ENCODE measurements at places on chromosomes 2 and 18.

DNA sequence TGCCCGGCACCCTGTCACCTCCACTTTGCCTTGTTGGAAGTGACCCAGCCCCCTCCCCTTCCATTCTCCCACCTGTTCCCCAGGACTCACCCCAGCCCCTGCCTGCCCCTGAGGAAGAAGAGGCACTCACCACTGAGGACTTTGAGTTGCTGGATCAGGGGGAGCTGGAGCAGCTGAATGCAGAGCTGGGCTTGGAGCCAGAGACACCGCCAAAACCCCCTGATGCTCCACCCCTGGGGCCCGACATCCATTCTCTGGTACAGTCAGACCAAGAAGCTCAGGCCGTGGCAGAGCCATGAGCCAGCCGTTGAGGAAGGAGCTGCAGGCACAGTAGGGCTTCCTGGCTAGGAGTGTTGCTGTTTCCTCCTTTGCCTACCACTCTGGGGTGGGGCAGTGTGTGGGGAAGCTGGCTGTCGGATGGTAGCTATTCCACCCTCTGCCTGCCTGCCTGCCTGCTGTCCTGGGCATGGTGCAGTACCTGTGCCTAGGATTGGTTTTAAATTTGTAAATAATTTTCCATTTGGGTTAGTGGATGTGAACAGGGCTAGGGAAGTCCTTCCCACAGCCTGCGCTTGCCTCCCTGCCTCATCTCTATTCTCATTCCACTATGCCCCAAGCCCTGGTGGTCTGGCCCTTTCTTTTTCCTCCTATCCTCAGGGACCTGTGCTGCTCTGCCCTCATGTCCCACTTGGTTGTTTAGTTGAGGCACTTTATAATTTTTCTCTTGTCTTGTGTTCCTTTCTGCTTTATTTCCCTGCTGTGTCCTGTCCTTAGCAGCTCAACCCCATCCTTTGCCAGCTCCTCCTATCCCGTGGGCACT, 4.5 kb downstream of the RETREG2 start:
- no peak for DNase-seq

- no peak for DNase-seq
Observed at GRCh38 chr2:11122380-11122779, 32.9 kb upstream of the SLC66A3 start.

- DNase-seq, result no peak
Observed at GRCh38 chr2:26852405-26853306, 4.7 kb downstream of the DPYSL5 start.

DNA sequence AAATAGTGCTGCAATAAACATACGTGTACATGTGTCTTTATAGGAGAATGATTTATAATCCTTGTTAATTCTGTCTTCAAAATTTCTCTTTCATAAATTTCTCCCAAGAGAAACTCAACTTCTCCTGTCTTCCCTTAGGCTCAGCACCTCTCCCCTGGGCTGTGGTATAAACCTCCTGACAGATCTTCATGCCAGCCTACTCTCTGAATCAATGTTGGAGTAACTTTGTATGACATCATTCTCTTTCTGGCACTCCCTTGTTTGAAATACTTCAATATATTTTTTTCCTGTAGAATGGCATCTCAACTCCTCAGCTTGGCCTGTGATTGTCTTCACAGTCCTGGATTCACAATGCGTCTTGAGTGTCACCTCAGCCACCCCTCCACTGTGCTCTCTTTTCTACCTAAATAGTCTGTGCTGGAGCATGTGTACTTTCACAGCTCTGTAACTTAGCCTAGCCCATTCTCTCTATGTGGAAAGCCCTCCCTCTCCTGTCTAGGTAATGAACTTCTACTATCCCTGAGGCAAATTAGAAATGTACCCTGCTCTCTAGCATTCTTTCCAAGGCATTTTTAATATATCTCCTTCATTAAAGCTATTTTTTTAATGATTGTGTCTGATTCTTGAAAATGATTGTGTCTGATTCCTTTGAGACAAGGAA, 649.9 kb upstream of the FANCL start:
- no peak for DNase-seq

- no peak for DNase-seq
Observed at GRCh38 chr2:16049406-16049805, 109.1 kb downstream of the MYCN start.

- DNase-seq, result no peak
Observed at GRCh38 chr2:7697052-7697451, 779.8 kb downstream of the RNF144A start.

- no peak for DNase-seq
Observed at GRCh38 chr2:85259879-85260278, 67.9 kb downstream of the TGOLN2 start.

GRCh38 chr2:17522303-17522702, 4.1 kb upstream of the RAD51AP2 start:
- no peak for DNase-seq

DNA sequence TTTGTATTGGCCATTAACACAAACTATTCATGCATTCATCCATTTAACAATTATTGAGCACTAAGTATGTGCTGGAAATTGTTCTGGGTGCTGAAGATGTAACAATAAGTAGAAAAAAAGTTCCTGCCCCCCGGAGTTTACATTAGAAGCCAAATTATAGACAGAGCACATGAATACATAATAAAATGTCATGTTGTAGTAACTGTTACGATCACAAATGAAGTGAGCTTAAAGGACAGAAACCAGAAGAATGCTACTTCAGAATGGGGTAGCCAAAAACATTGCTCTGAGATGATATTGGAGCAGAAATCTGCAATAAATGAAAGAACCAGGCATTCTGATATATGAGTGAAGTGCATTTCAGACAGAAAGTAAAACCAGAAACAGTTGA, 256.0 kb upstream of the SETBP1 start:
- DNase-seq, result no peak

DNA sequence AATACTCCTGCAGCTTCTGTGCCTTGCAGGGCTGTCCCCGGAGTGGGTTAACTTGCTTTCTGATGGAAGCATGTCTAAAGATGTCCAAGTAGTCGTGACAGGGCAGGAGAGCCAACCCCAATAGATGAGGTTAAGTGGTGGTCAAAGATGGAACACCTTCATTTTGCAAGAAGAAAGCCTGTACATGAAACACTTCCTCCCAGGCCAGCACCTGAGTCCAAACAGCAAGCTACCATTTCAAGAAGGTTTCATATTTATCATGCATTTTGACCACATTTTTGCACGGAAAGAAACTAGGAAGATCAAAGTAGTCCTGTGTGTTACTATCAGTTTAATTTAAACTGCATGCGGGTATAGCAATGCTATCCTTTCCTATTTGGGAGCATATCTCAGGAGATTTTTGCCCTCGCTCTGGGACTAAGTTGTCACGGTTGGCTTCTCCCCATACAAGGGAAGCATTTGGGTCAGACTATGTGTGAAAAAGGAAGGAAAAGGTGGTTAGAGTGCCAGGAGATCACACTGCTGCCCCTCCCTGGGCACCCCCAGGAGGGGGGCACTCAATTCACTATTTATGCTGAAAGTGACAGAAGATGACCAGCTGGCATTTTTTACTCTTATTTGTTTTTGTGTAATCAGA, 187.6 kb downstream of the ZNF521 start:
- no peak for DNase-seq

DNA sequence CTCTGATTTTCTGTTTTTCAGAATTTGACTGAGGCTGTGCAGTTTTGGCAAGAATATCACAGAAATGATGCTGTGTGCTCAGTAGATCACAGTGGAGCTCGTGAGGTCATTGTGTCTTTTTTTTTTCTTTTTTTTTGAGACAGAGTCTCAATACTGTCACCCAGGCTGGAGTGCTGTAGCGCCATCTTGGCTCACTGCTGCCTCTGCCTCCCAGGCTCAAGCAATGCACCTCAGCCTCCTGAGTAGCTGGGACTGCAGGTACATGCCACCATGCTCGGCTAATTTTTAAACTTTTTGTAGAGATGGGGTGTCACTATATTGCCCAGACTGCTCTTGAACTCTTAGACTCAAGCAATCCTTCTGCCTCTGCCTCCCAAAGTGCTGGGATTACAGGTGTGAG, 203.6 kb downstream of the NCKAP5 start:
- no peak for DNase-seq

- DNase-seq, result no peak
Observed at GRCh38 chr18:63236921-63237846, 82.4 kb downstream of the BCL2 start.

DNA sequence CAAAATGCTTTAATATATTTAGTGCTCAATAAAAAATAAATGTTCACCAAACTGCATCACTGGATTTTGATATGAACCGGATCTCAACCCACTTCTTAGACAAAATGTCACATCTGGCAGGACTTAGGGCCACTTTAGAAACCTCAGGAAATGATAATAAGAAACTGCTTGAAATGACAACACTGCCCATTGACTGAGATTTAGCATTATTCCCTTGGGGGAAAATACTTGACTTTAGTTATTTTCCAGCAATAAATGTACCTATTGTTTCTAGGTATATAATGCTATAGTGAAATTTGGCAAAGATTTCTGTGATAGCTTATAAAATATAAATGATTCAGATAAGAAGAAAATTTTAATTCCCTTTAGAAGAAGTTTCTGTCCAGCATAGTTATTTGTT, 195.1 kb downstream of the ICOS start:
- DNase-seq, result no peak

DNA sequence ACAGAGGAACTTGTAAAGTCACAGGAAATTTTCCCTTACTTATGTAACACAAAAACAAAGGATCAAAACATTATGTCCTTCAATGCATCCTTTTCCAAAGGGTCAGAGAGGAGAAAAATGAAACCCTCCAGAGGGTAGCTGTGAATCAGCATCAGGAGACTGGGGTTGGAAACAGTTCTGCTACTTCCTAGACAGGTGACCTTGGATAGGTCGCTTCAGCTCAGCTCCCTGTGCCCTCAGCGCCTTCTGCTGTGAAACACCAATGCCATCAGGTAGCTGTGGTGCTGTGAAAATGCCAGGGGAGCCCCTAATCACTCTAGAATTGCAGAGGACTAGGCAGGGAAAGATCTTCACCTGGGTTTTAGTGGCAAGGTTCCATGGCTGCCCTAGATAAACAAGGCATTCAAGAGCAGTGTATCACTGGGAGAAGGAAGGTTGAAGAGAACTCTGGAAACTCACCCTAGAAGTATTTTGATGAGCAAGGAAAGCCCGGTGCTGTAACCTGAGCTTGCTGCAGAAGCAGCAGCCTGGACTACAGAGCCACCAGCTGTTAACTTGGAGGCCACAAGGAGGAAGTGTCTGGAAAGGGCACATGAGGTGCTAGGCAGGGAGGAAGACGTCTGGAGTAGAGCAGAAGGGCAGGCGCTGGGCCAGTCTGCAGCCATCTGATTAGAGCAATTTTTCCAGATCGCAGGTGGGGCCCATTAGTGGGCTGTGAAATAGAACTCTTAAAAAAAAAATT, 100.7 kb upstream of the MCFD2 start:
- no peak for DNase-seq

DNA sequence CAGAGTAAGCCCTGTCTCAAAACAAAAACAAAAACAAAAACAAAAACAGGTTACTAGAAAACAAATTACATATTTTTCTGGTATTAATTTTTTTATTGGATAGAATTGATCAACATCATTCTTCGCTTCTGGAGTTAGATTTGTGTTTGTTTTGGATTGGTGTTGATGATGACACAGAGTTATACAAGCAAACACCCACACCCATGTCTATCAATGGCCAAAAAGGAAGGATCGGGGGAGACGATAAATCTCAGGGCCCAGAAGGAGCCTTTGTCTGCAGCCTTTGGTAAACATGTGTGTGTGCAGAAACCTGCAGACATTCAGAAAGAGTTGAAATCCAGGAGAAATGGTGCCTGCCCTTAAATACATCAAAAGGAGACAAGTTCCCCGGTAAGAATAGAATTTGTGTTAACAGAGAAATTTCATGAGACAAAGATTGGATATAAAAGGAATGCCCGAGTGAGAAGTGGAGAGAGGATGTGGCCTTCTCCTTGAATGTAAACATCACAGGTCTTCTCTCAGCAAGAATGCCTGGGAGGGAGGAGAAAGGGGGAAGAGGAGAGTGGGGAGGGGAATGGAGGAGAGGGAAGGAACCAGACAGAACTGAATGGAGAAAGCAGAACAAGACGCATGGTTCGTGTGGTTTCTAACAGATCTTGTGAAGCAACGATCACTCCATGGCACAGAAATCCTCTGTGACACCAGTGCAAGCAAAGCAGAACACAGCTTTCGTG, 40.4 kb upstream of the TMEM178A start:
- DNase-seq, result no peak

- DNase-seq, result no peak
Observed at GRCh38 chr2:176614049-176614448, 344.8 kb downstream of the MTX2 start.

GRCh38 chr2:62234755-62235655, 39.1 kb downstream of the B3GNT2 start:
- no peak for DNase-seq

DNA sequence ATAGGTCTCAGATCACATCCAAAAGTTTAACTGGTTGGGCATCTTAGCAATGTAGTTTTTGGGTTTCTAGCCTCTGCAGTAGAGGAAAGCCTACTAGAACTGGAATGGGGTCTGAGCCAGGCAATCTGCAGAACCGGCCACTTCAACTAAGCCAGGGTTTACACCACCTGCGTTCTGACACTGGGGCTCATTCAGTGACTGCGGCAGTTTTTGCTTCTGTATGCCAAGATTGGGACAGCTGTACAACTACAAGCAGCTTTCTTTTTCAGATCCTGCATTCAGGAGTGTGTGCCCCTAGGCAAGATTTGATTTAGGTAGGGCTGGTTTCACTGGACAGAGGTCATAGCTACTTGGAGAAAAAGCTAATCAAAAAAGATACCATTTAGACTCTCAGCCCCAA, 43.7 kb upstream of the IGFBP5 start:
- no peak for DNase-seq

DNA sequence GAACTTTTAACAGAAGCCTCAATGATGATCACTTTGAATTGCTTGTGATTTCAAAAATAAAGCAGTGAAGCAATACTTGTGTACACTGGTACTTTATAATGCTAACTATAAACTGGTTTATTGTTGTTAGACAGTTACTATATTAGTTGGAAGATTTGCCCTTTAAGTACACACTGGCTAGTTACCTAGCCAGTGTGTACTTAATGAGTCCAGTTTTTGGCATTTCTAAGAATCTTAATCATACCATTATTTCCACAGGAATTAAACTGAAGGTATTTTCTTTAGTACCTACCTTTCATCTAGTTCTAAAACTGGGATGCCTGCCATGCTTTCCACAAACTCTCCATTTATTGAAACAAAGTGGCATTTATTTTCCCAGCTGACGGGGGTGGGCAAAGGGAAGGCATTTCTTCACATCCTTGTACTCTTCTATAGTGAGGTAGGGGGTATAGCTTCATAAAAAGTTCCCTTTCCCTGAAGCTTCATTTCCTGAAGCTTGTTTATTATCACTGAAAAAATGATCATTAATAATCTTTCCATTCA, 49.9 kb downstream of the UGP2 start:
- DNase-seq, result no peak

GRCh38 chr2:179048099-179048498, 1.8 kb downstream of the CCDC141 start:
- DNase-seq, result no peak

GRCh38 chr2:149928011-149928410, 340.4 kb upstream of the MMADHC start:
- no peak for DNase-seq

DNA sequence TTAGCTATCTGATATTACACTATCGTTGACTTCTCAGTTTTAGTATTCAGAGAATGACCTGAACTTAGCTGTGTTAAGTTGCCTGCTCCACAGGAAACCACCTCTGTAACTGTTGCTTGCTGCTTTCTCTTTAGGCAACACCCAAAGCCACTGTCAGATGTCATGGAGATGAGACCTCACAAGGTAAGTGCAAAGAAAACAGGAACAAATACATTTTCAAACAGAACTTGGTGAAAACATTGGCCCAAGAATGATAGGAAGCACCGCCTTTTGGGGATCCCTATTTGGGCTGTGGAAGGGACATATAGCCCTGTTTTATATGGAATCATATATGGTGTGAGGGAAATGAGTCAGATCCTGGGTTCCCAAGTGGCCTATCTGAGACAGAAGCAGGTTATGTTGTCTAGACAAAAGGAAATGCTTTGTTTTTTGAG, 143.4 kb downstream of the UBE2E3 start:
- no peak for DNase-seq
